Activated naive CD4-positive, alpha-beta T cell (primary cell): ENCODE measurements at places on chromosomes 12 and 14.

DNA sequence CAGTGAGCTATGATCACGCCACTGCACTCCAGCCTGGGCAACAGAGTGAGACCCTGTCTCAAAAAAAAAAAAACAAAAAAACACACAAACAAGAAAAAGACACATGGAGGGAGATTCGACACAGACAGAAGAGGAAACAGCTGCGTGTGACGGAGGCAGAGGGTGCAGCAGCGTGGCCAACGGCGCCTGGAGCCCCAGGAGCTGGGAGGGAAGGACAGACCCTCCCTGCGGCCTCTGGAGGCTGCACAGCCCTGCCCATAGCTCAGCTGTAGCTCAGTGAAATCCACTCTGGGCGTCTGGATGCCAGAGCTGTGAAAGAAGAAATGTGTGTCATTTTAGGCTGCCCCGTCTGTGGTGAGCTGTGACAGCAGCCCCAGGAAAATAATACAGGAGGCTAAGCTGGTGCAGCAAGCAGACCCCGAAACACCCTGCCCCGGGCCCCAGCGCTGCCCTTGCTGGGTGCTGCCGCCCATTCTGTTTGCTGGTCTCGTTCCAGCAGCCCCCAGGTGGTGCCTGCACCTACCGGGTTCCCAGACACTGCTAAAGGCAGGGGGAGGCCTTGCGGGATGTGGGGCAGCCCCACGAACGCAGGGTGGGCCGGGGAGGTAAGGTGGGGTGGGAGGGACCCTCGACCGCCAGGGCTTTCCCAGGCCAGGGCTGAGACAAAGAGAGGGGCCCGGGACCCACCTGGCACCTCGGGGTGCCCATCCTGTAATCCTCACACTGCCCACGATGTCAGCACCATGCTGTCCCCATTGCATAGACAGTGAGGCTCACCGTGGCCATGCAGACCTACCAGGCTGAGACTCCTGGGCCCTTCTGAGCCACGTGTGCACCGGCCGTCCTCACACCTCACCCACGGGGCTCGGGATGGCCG is 21.2 kb downstream of the GALNT9 start:
- no peak for DNase-seq

DNA sequence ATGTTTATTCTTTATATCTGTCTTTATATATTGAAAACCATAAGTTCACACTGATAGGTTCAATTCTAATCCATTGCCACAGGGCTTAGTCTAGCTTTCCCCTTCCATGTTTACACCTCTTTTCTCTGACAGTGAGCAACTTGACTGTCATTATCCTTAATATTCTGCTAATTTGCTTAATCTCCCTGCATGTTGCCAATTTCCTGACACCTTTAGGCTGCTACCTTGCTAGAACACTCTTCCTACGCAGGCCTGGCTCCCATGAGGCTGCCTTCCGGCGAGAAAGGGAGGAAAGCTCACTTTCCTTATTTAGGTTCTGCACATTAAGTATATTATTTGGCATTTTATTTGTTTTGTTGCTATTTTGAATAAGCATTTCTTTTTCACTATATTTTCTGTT is 12.8 kb upstream of the FRS2 start:
- DNase-seq = no peak

DNA sequence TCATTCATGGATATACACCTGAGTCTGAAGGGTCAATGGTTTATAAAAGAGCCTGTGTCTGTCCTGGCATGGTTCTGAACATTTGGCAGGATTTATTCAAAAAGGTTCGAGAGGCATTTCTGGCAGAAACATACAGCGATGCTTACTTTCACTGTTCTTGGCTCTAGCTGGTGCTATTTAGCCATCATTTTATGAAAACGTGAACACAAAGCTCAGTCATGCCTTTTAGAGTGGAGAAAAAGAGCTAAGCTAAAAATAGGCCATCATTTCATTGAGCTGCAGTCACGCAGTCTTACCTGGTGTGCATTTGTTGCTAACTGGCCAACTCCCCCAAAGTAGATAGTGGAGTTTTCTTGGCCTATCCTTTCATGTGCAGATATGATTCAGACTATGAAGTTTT is 1209.5 kb downstream of the SLC16A7 start:
- no peak for DNase-seq

DNA sequence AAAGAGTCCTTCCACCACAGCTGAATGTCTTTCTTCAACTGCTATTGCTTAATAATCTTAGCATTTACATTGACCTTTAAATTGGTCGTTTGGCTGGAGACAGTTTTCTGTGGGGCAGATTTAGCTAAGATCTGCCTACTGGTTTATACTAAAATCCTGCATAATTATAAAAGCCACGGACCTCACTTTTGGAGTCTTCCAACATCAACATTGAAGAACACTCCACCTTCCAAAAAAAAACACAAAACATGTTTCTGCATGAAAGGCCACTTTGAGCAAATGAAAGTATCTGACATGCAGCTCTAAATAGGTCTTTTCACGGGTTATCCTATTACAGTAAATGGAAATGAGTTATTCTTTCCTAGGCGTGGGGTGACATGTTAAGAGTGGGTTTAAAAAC is 57.0 kb upstream of the KRR1 start:
- DNase-seq = no peak

- DNase-seq = no peak
Observed at GRCh38 chr14:100076606-100077005, 11.4 kb downstream of the EVL start.

- no peak for DNase-seq
Observed at GRCh38 chr14:95237121-95237957, 80.0 kb upstream of the DICER1 start.

GRCh38 chr12:68804657-68805591 is 3.1 kb upstream of the MDM2 start:
- DNase-seq = no peak

DNA sequence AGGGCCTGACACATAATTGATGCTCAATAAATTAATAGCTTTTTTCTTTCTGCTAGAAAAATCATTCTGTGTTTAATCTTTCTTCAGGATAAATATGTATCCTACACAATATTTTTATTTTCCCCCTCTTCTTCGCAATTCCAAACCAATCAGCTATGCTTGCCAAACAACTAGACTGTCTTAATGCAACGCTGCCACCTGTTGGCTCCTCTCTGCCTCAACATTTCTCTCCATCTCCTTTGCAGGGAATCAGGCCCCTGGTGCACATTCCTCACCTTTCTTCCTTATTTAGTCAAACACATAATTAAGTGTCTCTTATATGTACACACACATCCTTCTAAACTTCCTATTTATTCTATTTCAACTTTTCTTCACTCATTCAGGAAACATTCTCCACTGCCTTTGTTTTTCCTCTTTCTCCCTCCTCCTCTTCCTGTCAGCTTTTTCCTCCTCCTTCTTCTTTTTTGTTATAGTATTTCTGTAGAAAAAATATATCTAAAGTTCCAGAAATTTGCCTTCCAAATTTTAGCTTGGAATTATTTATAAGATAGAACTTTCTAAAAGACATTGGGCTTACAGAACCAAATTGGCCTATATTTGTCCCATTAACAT is 406.0 kb downstream of the PRKD1 start:
- DNase-seq = no peak

GRCh38 chr12:92144631-92145480 is 790 bp downstream of the BTG1 start:
- peak; percentile 40 for DNase-seq
